ENCODE measurements at places on chromosomes 11 and 22. TPM values are rescaled to one million over a fixed set of nuclear protein-coding genes. Genes with fewer than 3 reads are reported as not detected.

The ELP4 gene
- 21.4 TPM for total RNA-seq

The NDUFC2 gene
- total RNA-seq = 43.2 TPM

The C11orf24 gene
- 9.4 TPM for total RNA-seq

The CRYBA4 gene
- total RNA-seq = not detected

The CBLIF gene
- total RNA-seq = not detected

The WT1 gene
- not detected for total RNA-seq

DNA sequence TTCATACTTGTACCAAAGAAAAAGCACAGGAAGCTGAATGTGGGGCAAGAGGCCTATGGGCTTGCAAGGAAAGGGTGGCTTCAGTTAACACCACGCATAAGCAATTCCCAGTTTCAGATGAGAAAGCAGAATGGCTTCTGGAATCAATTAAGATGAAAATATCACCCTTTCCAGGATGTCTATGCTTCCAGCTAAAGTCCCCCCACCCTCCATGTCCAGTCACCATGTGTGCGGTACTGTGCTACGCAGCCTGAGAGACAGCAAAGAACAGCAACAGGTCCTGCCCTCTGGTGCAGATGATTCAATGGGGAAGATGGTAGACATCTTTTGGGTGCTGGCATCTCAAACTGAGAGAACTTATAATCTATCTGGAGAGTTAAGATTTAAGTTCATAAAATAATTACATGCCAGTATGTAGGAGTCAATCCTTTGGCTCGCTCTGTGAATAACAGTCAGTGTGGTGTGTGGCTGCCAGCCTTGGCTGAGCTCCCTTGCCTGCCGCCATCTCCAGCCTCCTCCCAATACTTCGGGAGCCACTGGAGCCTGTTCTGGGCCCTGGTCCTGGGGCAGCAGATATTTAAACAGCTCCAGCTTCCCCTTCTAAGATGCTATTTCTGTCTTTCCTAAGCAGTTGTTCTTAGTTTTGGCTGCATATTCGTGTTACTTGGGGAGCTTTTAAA, 44.5 kb downstream of the ME3 start:
- no peak for DNase-seq
- no peaks in the 10 kb centered on the region for H3K4me1 ChIP-seq
- no peaks in the 10 kb centered on the region for H3K36me3 ChIP-seq

GRCh38 chr22:22048981-22049531, 66.5 kb upstream of the TOP3B start:
- DNase-seq = no peak
- no peak overlapping the region for H3K4me3 ChIP-seq
- no peaks in the 10 kb centered on the region for H3K36me3 ChIP-seq

DNA sequence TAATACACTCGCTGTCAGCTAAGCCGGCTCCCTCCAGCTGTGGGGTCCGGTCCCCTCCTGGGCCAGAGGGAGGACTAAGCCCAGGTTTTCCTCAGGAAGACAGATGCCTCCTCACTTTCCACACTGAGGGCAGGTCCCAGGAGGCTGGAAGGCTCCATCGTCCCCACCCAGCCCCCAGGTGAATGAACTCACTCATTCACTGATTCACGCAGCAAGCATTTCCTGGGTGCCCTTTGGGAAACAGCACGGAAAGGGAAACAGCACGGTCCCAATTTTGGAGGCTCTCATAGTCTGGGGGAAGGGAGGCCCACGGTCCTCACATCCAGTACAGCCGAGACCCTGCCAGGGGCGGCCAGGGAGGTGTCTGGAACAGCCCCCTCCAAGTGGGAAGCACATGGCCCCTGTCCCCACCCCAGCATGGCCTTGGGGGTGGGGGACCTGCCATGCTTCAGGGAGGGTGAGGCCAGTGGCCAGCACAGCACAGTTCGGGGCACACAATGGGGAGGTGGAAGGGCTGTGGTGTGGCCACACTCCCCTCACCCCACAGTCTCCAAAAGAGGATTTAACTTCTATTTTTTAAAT, 9.3 kb upstream of the TH start:
- no peak overlapping the region for H3K27ac ChIP-seq
- DNase-seq = no peak
- no peaks in the 10 kb centered on the region for H3K36me3 ChIP-seq
- no peaks in the 10 kb centered on the region for H3K4me1 ChIP-seq

DNA sequence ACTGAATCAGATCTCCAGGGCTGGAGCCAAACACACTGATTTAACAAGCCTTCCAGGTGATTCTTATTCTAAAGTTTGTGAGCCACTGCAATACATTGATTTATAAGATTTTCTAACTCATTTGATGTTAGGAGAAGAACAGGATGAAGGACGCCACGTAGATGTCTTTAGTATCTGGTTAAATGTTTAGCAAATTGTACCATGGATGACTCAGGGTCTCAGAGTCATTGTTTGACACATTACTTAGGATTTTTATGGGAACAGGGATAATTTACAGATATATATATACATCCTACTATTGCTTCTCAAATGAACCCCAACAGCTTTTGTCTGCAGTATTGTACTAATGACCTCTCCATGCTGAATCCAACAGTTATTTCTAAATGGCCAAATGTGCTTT, 143.1 kb upstream of the DDI1 start:
- no peak for DNase-seq
- no peaks in the 10 kb centered on the region for H3K4me1 ChIP-seq
- H3K27me3 ChIP-seq = no peaks in the 10 kb centered on the region
- H3K27ac ChIP-seq = no peak overlapping the region
- H3K36me3 ChIP-seq = no peaks in the 10 kb centered on the region
- no peak overlapping the region for H3K4me3 ChIP-seq

DNA sequence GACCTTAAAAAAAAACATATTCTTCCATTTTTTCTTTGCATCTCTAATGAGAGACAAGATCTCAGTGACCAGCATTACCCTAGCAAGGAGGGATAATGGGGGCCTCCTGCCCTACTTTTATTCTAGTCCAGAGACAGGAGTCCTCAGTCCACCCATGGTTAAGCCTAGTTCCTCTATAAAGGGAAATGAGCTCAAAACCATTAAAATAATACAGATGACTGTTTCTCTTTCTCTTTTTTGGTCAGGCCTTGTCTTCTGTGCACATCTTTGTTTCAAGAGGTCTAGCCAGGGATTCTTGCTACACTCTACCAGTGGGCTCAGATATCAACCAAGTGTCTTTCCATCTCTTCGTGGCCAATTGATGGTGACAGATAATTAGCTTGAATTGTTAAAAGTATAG, 73.1 kb downstream of the MPPED2 start:
- no peak overlapping the region for H3K4me3 ChIP-seq
- H3K36me3 ChIP-seq = no peaks in the 10 kb centered on the region
- no peaks in the 10 kb centered on the region for H3K4me1 ChIP-seq

DNA sequence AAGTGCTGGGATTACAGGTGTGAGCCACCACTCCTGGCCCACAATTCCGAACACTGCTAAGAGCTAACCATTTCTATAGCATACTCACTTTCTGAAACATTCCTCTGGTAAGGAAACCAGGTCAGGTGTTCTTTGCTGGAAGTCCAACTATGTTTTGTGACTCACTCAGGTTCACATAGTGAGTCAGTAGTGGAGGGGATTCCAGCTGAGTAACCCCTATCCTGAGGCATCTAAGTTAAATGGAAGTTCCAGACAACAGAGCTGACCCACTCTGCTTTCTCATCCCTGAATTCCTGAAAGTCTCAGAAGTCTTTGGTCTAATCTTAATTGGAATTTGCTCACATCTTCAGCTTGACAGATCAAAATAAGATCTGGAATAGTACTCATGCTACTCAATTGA, 3.0 kb upstream of the CHRNA10 start:
- DNase-seq = no peak
- H3K4me1 ChIP-seq = no peaks in the 10 kb centered on the region
- no peaks in the 10 kb centered on the region for H3K27me3 ChIP-seq
- no peak overlapping the region for H3K4me3 ChIP-seq

DNA sequence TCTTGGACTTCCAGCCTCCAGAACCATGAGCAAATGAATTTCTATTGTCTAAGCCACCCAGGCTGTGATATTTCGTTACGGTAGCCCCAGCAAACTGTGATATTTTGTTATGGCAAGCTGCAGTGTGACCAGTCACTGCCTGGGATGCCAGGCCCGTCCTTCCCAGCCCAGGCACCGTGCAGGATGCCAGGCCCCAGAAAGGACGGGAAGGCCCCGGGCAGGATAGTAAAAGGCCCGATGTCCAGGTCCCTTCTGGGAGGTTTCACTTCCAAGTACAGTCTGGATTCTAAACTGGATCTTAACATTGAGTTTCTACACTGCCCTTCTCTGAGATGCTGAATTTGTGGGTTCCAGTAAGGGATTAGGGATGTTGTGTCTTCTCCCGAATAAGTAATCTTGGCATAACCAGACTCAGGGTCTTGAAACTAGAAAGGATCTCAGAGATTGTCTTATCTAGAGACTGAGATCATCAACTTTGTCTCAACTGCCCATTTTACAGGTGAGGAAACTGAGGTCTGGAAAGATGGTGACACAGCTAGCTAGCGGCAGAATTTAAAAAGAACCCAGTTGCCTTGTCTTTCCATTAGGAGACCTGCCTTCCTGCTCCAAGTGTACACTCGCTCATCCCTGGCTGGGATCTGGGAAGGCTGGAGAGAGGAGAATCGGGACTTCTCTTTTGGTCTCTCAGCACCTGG, 19.9 kb downstream of the RPUSD4 start:
- no peak for DNase-seq
- H3K27ac ChIP-seq = no peak overlapping the region
- no peaks in the 10 kb centered on the region for H3K27me3 ChIP-seq
- H3K4me1 ChIP-seq = no peaks in the 10 kb centered on the region

- no peaks in the 10 kb centered on the region for H3K36me3 ChIP-seq
- no peaks in the 10 kb centered on the region for H3K4me1 ChIP-seq
- no peak overlapping the region for H3K27ac ChIP-seq
- no peak overlapping the region for H3K4me3 ChIP-seq
- no peaks in the 10 kb centered on the region for H3K27me3 ChIP-seq
Measured at GRCh38 chr11:68358416-68358815, 46.0 kb downstream of the LRP5 start.

- H3K27ac ChIP-seq = no peak overlapping the region
- no peaks in the 10 kb centered on the region for H3K36me3 ChIP-seq
- H3K4me1 ChIP-seq = no peaks in the 10 kb centered on the region
- no peak overlapping the region for H3K4me3 ChIP-seq
- no peak for DNase-seq
Measured at GRCh38 chr11:75028724-75029123, 40.0 kb downstream of the NEU3 start.

- peaks cover 2% of the 10 kb centered on the region for H3K27me3 ChIP-seq
- H3K27ac ChIP-seq = no peak overlapping the region
Measured at GRCh38 chr11:69358398-69359020, 64.6 kb downstream of the MYEOV start.

- peaks cover 20% of the 10 kb centered on the region for H3K4me1 ChIP-seq
- H3K27me3 ChIP-seq = no peaks in the 10 kb centered on the region
- H3K36me3 ChIP-seq = peaks cover 58% of the 10 kb centered on the region
- no peak for DNase-seq
Measured at GRCh38 chr22:21761086-21761485, 25.5 kb upstream of the YPEL1 start.

- peaks cover under 1% of the 10 kb centered on the region for H3K36me3 ChIP-seq
- peaks cover 93% of the 10 kb centered on the region for H3K4me1 ChIP-seq
- H3K27ac ChIP-seq = peak overlapping the region; percentile 99
- H3K27me3 ChIP-seq = no peaks in the 10 kb centered on the region
- H3K4me3 ChIP-seq = peak overlapping the region; percentile 24
- no peak for DNase-seq
Measured at GRCh38 chr11:62553839-62554361, 7.3 kb upstream of the AHNAK start.

DNA sequence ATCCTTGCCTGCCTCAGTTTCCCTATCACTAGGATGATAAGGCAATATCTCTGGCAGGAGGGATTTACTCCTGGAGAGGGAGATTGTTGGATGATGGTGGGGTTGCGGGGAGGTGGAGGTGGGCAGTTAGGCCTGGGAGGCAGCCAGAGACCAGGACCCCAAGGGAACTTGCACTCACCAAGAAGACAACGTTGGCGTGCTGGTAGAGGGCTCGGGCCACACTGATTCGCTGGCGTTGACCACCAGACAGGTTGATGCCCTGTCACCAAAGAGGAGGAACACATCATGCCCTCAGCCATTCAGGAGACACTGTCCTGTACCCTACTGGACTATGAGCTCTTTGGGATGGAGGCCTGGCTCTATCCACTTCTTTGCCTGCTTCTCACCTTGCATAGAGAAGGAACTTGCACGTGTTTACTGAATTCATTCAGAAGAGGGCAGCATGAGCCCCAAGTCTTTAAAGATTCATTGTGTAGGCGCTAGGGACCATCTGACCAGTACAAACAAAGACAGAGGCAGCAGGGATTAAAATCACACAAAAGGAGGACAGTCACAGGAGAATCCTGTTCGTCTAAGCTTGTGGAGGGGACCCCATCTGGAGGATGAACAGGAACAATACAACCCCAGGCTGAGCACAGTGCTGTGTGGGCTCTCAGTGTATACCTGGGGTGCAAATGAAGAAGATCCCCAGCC, 24.2 kb upstream of the KCNJ11 start:
- H3K4me3 ChIP-seq = no peak overlapping the region
- H3K27me3 ChIP-seq = peaks cover 3% of the 10 kb centered on the region
- DNase-seq = no peak
- no peaks in the 10 kb centered on the region for H3K36me3 ChIP-seq
- H3K4me1 ChIP-seq = no peaks in the 10 kb centered on the region
- H3K27ac ChIP-seq = no peak overlapping the region

DNA sequence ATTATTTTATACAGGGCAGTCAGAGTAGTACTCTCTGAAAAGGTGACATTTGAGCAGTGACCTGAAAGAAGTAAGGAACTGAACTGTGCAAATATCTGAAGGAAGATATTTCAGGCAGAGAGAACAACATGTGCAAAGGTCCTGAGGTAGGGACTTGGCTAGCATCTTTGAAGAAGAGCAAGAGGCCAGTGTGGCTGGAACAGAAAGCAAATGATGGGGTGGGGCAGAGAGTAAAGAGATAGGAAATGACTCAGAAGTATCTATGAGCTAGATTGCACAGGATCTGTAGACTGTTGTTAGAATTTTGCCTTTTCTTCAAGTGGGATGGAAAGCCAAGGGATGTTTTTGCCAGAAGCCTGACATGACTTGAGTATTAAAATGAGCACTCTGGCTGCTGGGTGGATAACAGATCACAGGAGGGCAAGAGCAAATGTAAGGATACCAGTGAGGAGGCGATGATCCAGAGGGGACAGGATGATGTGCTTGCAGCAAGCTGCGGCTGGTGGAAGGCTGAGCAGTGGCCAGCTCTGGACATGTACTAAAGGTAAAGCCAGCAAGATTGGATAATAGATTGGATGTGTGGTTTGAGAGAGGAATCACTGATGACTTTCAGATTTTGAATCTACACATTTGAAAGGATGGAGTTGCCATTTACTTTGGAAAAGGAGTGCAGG, 33.2 kb upstream of the TTC12 start:
- no peaks in the 10 kb centered on the region for H3K4me1 ChIP-seq
- no peaks in the 10 kb centered on the region for H3K27me3 ChIP-seq
- no peak overlapping the region for H3K27ac ChIP-seq
- H3K4me3 ChIP-seq = no peak overlapping the region

DNA sequence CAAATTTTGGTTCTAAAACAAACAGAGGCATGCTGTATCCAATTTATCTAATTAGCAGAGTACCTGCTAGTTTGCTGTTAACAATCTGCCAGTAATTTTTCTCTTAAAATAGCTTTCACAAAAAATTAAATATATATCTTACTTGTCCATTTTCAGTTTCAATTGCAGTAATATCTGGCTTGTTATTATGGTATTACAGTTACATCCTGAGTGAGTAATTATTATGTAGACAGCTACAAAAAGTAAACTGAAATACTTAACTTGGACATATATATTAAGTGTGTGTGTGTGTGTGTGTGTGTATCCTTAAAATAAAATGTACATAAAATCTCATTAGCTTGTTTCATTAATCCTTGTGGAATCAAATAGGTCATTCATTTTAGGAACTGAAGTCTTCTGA, 148.7 kb downstream of the LUZP2 start:
- H3K27me3 ChIP-seq = no peaks in the 10 kb centered on the region
- H3K36me3 ChIP-seq = no peaks in the 10 kb centered on the region
- no peak overlapping the region for H3K27ac ChIP-seq
- H3K4me1 ChIP-seq = no peaks in the 10 kb centered on the region
